NCI-H1436 treated with DMSO at 0.1 percent for 48 hours (cell line): ENCODE measurements at places on chromosomes 13 and 19.

DNA sequence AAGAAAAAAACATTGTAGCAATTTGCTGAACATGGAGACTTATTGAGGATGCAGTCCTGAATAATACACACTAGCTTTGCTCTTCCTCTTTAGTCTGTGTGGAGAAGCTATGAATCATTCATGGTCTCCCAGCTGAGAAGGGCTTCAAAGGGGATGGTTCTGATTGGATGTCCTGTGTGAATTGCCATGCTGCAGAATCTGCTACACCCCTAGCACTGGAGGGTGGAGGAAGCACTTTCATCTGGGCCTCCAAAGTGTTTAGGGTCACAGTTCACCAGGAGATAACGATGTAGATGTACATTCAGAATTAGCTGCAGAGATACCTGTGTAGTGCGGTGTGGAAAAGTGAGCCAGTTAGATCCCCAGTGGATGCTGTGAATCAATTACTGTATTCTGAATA lies 321.1 kb upstream of the EDNRB start:
- DNase-seq = no peak

DNA sequence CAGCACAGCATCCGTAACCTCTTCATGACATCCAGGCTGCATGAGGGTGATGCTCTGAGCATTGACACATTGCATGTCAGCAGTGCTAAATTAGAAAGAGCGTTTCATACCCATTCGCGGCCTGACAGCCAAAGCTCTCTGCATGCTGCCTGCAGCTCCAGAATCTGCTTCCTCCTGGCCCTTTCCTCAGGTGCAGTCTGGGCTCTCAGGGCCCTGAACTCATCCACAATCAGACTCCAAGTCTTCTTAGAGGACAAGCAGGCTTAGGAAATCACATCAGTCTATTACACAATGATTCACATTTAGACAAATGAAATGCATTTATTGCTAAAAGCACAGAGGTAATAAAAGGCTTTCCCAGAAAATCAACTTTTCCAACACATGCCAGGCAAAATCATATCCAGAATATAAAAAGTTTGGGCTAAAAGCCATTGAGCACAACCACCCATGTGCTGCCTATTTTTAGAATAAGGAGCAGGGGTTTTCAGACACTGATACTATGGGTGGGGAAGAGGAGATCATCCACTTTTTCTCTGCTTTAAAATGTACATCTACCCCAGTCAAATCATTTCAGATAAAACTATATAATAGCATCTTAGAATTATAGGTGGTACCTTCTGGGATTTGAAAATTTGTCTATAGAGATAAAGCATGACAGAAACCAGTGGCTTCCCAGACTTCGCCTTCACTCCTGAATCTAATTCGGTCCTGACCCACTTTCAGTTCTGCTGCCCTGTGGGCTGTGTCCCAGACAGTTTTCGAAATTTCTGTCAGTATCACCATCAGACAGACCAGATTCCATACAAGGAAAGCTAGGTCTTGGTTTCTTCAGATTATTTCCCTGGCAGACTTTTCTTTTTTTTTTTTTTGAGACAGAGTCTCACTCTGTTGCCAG lies 109.3 kb downstream of the COL4A2 start:
- no peak for DNase-seq

GRCh38 chr13:71967990-71968389 lies 101.0 kb upstream of the DACH1 start:
- DNase-seq = no peak

DNA sequence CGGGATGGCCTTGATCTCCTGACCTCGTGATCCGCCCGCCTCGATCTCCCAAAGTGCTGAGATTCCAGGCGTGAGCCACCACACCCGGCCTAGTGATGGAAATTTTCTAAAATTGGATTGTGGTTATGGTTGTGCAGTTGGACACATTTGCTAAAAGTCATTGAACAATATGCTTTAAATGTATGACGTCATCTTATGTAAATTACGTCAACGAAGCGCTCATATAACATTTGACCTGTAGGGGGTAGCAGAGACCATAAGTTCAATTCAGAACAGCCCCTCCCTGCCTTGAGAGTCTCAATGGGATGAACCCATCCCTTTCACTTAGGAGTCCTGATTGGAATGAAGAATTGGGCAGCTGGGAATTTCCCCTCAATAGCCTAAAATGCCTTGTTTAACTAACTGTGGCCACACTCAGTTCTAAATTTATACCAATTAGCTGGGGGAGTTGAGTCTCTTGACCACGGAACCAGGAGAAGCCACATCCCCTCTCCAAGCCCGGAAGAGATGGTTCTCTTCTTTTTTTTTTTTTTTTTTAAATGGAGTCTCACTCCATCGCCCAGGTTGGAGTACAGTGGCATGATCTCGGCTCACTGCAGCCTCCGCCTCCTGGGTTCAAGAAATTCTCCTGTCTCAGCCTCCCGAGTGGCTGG lies 15.2 kb upstream of the TLE6 start:
- DNase-seq = no peak

- DNase-seq = no peak
These were observed 385.7 kb downstream of the DCT start for GRCh38 chr13:94093652-94094315.

DNA sequence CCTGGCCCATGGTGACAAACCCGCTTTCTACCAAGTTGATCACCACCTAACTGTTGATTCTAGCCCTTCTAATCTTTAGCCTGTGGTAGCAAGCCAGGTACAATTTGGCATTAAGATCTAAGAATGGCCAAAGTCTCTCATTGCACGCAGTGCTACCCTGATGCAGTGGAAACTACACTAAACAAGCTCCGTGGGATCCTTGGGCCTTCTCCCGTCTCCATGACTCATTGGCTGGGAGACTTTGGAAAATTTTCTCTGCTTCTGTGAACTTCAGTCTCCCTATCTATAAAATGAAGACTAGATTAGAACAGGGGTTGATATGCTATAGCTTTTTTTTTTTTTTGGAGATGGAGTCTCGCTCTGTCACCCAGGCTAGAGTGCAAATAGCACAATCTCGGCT lies 223.0 kb downstream of the TSHZ3 start:
- DNase-seq = no peak

- no peak for DNase-seq
These were observed 1.3 kb downstream of the MAN2B1 start for GRCh38 chr19:12665281-12665573.

DNA sequence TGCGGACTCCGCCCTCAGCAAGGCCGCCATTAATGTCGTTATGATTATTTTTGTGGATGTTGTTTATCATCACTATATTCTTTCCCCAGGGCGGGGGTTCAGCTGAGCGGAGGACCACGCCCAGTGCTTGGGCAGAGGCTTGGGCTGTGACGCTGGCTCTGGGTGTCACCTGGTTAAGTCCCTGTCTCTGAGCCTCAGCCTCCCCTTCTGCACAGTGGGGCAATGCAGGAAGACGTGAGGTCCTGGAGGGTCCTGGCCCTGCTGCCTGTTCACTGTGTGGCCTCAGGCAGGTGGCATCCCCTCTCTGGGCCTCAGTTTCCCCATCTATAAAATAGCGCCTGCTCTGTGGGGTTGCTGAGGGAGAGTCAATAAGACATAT lies 32.5 kb downstream of the NFIC start:
- no peak for DNase-seq

- DNase-seq = no peak
These were observed 3.5 kb upstream of the SIGLEC8 start for GRCh38 chr19:51461723-51462161.

DNA sequence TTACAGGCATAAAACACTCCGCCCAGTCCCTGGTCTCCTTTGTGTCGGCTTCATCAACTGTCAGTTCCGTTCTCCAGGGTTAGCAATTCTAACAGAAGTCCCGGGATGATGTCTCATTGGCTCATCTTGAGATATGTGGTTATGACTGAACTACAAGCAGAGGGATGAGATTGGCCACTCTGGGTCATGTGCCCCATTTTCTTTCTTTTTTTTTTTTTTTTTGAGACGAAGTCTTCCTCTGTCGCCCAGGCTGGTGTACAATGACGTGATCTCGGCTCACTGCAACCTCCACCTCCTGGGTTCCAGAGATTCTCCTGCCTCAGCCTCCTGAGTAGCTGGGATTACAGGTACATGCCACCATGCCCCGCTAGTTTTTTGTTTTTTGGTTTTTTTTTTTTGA lies 95.4 kb upstream of the MRI1 start:
- DNase-seq = no peak

DNA sequence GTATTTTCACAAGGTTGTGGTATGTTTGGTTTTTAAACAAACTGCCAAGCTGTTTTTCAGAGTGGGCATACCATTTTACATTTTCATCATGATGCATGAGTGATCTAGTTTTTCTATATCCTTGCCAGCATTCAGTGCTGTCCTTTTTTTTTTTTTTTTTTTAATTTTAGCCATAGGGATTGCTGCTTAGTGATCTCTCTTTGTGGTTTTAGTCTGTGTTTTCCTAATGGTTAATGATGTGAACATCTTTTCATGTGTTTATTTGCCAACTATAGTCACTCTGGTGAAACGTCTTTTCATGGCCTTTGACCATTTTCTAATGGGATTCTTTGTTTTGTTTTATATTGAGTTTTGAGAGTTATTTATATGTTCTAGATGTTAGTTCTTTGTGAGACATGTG lies 59.7 kb downstream of the SHISA2 start:
- DNase-seq = no peak

- no peak for DNase-seq
These were observed 116.1 kb downstream of the LRCH1 start for GRCh38 chr13:46668931-46669525.

DNA sequence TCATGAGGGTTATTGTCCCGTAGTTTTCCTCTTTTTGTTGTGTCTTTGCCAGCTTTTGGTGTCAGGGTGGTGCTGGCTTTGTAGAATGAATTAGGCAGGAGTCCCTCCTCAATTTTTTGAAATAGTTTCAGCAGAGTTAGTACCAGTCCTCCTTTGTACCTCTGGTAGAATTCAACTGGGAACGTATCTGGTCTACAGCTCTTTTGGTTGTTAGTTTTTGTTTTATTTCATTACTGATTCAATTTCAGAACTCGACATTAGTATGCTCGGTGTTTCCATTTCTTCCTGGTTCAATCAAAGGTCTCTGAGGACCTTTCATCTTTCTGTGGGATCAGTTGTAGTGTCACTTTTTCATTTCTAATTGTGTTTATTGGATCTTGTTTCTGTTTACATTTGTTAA lies 1237.0 kb upstream of the PCDH9 start:
- DNase-seq = no peak

- no peak for DNase-seq
These were observed 12.9 kb downstream of the CLPTM1 start for GRCh38 chr19:44968118-44968517.

- no peak for DNase-seq
These were observed 6.0 kb upstream of the ZNF614 start for GRCh38 chr19:52034051-52034728.

DNA sequence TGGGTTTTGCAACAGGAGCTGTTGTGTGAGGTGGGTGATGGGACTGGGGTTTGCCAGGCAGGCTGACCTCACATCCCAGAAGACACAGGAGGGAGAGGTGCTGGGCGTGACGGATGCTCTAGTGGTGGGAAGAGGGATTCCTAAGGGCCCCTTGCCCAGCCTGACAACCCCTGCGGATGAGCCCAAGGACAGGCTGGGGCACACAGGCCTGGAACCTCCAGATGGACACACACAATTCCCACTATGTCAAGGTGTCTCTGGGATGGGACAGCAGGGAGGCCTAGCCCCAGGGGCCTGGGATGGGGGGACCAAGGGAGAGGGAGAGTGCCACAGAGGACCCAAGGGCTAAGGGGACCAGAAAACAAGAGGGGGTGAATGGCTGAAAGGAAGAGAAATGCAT lies 191.5 kb downstream of the ZNF536 start:
- DNase-seq = no peak

GRCh38 chr13:113209759-113210421 lies 477 bp downstream of the CUL4A start:
- no peak for DNase-seq

- no peak for DNase-seq
These were observed 13.3 kb downstream of the ARRDC2 start for GRCh38 chr19:18021121-18021755.

DNA sequence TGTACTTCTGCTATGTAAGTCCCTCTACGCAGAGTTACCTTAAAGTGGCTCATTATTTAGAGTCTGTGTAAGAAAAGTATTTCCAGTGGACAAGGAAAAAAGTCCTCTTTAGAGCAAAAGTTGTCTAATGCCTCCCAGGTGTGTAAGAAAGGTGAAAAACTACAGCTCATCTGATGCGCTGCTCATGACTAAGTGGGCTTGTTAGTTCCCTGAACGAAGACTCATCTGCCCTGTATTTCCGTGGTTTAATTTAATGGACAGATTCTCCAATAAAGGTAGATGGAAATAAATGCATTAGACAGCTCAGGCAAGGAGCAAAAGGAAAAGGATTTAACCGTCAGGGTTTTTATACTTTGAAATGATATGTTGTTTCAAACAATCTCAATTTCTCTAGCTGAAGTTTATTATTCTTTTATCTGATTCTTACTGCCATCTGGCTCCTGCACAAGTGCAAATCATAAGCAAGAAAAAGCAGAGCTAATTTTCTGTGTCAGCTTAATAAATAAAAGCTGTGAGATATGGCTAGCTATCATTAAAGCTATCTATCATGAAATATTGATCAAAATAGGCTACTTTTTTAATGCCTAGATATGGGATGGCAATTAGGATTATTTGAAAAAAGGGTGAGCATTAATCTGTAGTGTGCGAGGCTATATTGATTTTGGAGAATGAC lies 73.7 kb upstream of the PCDH9 start:
- no peak for DNase-seq

DNA sequence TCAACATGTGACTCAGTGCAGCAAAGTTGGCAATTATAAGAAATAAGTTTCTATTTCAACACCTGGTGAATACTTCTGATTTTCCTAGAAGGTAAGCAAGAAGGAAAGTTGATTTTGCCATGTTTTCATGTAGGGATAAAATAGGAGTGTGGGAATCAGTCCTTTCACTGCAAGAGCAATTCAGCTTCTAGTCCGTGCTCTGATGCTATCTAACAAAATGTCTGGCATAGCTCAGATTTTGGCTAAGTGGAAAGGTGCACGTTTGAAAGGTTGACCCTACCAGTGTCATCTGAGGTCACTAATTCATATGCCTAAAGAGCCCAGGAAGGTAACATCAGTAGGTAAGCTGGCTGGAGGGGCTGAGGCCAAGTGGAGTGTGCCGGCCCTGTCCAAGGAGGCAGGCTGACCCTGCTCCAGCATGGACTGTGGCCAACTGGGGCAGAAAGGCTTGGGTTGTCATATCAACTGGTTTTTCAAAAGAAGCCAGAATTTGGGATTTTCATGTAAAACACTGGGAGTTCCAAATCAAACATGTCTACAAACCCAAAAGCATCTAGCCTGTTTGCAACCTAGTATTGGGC lies 38.9 kb upstream of the MEDAG start:
- no peak for DNase-seq

- DNase-seq = no peak
These were observed 45.6 kb upstream of the MTIF3 start for GRCh38 chr13:27496006-27496405.

- no peak for DNase-seq
These were observed 9.6 kb downstream of the CEBPA start for GRCh38 chr19:33292595-33293254.

- no peak for DNase-seq
These were observed 829 bp downstream of the B3GLCT start for GRCh38 chr13:31200637-31200971.

GRCh38 chr13:93386116-93386515 lies 159.5 kb downstream of the GPC6 start:
- no peak for DNase-seq
